Effector memory CD4-positive, alpha-beta T cell (primary cell): ENCODE measurements at places on chromosomes 4 and X.

GRCh38 chrX:143934542-143934941 is 50.7 kb downstream of the UBE2NL start:
- DNase-seq, result no peak

DNA sequence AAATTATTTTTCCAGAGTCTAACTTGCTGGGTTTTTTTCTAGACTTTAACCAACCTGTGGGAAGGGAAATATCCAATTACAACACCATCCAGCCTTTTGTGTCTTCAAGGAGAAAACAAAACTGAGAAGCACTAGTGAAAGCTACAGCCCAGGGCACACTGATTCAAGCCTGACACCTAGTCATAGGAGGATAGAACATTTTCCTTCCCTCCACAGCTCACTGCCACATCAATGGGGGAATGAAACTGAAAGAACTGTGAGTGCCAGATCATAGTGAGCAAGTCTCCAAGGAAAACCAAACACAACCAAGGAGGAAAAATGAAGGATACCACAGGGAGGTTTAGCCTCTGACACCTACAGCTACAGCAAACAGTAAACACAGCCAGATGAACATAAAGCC is 43.3 kb upstream of the MAGEA8 start:
- DNase-seq, result no peak

DNA sequence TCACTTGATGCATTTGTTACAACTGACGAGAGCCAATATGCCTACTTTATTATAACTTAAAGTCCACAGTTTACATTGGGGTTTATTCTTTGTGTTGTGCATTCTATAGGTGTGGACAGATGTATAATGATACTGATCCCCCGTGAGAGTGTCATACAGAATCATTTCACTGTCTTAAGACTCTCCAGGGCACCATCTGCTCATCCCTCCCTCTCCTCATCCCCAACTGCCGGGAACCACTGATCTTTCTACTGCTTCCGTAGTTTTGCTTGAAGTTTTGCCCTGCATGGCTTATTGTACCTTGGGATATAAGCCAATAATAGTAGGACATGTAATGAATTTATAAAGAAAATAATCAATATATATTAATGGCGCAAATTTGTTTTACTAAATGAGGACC is 137.8 kb upstream of the MSX1 start:
- no peak for DNase-seq

DNA sequence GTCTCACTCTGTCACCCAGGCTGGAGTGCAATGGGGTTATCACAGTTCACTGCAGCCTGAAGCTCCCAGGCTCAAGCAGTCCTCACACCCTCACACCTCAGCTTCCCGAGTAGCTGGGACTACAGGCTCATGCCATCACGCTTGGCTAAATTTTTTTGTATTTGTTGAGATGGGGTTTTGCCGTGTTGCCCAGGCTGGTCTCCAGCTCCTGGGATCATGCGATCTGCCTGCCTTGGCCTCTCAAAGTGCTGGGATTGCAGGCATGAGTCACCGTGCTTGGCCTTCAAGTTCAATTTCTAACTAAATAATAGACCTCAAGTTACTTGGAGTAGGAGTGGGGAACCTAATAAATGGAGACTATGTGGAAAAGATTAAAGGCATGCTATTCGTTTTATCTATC is 48.9 kb downstream of the MND1 start:
- no peak for DNase-seq

DNA sequence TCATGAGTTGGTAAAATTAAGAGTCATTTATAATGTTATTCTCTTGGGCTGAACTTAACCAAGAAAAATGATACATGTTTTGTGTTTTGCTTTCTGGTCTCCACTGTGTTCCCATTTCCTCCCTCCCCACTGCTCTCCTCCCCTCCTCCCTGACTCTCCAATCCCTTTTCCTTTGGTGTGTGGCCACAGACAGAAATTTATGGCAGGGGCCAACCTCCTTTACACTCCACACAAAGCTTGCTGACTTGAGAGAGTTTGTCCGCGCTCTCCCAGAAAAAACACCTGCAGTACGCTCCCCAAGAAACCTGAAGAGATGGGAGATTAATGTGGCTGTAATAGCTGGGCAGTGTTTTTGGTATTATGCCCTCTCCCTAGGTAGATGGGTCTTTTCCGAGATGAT is 88.9 kb downstream of the ALPK1 start:
- no peak for DNase-seq

DNA sequence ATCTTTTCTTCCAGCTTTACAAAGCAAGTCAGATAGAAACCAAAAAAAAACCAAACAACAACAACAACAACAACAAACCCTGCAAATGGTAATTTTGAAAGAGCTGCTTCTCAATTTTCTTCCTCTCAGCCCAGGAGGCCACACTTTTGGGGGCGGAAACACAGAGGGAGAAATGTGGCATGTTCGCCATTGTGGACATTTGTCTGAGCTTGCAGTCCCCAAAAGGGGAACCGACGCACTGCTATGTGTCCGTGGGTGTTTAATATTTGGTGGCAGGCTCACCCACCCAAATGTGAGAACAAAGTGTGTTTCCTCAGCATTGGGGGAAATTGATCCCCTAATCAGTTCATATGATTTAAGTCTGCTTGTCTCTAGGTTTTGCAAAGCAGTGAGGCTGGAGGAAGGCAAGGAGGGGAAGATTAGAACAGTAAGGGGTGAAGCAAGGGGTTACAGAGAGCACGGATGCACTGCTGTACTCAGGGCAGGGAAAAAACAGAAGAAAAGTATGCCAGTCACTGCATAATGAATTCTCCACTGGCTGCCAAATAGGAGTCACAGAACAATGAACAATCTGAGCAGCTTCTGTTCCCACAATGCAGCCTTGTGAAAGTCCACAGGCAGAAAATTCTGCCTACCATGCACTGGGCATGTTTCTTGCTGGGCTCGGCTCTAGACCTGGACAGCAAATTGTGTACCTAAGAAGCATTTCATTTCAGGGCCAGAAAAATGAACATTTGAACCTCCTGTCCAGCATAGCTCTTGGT is 74.7 kb upstream of the GPM6B start:
- no peak for DNase-seq

- DNase-seq, result no peak
These were observed 14.5 kb downstream of the CDS1 start for GRCh38 chr4:84597450-84597849.

DNA sequence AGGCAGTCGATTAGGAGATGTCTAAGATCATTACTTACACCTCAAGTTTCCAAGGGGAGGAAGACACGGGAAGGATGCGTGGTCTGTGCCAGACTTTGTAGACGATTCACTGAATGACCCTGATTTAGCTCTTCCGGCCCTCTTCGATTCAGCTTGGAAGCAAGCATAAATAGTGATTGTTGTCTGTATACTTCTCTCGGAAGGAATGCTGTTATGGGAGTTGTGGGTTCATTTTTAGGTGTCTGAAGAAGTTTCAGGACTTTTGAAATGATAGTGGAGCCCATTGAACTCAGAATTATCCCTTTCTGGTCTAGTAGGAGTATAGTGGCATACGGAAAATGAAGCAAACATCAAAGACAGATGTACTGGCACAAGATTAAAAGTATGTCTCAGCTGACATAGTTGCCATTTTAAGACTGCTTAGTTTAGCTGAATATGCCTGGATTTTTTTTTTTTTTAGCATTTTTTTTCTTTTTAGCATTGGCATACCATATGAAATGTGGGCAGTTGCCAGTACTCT is 1.0 kb upstream of the ANKRD17 start:
- no peak for DNase-seq

DNA sequence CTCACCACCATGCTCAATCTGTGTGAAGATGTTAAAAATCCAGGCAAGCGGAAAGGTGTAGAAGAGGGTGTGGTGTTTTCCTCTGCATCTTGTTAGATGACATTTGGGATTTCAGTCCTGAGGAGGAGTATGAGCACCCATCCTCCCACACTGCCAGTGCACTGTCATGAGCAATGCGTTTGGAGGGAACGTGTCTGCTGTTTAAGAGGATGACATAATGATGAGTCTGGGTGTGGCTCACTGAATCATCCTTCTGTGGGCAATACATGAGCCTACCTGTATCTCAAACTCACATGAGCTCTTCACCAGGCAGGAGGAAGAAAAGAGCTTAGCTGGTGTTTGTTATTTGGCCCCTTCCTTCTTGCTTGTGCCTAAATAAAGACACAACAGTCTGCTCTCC is 67.9 kb upstream of the ARX start:
- DNase-seq, result no peak

- DNase-seq, result no peak
These were observed 645 bp downstream of the APLN start for GRCh38 chrX:129653971-129654651.

- no peak for DNase-seq
These were observed 2024.1 kb upstream of the TENM3 start for GRCh38 chr4:180219080-180219479.

- DNase-seq, result no peak
These were observed 840 bp downstream of the ZNF711 start for GRCh38 chrX:85244450-85245211.

DNA sequence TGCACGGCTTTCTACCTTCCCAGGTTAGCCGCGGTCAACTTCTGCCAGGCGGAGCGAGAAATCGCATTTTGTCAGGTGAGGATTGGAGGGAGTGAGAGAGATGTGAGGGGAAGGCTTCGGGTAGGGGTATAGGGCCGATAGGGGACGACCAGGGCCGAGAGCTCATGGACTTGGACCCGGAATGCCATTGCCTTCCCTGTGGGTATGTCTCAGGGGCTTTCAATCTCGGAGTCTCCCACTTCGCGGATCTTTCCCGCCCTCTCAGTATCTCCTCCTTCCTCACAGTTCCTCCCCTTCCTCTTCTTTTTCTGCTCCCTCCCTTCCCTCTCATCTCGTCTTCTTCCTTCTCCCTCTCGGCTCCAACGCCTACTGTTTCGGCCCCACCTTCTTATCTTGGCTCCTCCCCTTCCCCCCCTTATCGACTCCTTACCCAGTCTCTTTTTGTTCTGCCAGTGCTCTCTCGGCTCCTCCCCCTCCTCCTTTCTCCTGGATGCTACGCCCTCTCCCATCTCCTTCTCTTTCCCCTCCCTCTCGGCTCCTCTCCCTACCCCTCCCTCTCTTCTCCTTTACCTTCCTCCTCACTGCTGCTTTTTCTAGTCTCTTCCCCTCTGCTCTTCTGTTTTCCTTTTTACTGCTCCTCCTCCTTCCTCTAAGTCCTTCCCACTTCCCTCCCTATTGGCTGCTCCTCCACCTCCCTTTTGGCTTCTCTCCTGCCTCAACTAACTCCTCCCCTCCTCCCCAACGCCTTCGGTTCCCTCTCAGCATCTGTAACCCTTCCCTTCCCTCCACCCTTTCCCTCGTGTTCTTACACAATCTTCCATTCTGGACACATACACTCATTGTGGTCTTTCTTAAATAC is 29.4 kb upstream of the RBMX start:
- peak; percentile 58 for DNase-seq

- DNase-seq, result no peak
These were observed 22.8 kb upstream of the GPR78 start for GRCh38 chr4:8557151-8558076.

- no peak for DNase-seq
These were observed 379.4 kb downstream of the GRXCR1 start for GRCh38 chr4:43271946-43272345.

- no peak for DNase-seq
These were observed 450.0 kb upstream of the RASGEF1B start for GRCh38 chr4:81921751-81922159.

- DNase-seq, result no peak
These were observed 178.7 kb downstream of the DCTD start for GRCh38 chr4:182738283-182739047.

DNA sequence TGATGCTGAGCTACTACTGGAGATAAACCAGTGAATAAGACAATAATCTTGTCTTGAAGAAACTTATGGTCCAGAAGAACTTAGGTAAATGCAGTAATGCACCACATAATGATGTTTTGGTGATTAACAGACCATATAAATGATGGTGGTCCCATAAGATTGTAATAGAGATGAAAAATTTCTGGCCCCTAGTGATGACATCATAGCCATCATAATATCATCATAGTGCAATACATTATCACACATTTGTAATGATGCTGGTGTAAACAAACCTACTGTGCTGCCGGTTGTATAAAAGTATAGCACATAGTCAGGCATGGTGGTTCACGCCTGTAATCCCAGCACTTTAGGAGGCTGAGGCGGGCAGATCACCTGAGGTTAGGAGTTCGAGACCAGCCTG is 846.8 kb downstream of the FSTL5 start:
- DNase-seq, result no peak

DNA sequence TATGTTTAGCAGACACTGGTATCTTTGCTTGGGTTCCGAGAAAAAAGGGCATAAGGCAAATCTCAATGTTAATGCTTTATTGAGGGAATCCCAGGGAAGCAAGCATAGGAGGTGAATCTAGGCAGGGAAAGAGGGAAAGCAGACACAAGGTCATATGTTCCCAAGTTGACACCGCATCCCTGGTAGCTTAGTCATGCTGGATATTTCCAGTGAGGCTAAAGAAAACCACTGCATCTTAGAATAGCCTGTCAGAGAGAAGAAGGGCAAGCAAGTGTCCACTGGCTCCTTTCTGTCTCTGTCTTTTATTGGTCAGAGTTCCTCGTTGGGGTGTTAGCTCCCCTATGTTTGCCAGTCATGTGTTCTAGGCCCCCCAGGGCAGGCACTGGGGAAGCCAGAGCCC is 104.7 kb downstream of the NKX6-1 start:
- no peak for DNase-seq

DNA sequence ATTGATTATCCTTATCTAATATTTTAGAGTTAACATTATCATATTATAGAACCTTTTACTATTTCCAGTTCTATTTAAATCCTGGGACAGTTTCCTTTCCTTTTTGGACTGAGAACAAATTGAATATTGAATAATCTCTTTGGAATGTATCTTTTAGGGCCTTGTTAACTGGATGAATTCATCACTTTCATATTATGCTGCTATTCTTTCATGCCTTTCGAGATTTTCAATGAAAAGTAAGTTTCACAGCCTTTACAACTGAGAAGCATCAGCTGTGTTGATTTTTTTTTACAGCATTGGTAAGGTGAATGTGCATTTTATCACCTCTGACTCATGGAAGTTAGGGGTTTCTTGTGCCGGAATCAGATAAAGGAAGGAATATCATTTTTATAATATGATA is 39.6 kb downstream of the PDLIM5 start:
- DNase-seq, result no peak

DNA sequence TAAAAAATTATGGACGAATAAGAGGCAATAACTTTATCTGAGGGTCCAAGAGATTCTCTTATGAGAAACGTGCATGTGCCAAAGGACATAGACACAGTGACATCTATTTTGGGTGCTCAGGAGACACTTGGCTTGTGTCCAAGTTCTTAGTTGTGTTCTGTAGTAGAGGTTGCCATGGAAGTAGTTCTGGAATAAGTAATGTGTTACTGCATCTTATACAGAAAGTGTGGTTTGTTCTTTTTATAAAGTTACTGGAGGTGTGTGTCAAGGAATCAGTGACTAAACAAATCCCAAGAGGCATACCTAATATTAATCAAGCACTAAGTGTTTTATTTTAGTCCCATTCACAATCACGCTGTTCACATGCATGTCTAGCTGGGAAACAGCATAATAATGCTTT is 305.7 kb downstream of the ARHGAP24 start:
- no peak for DNase-seq

DNA sequence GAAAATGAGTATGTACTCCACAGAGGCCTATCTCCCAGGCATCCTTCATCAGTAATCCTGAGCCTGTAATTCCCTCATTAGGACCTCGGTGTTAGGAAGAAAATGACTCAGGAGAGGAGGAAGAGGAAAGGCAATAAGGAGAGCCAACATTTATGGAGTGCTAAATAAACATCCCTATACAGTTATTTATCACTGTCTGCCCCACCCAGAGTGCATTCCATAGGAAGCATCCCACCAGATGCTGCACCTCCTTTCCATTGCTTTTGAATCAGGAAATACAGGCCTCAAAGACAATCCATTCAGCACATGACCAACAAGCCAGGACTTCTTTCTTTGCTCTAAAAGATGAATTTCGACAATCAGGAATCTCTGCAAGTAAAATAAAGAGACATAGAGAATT is 47.6 kb downstream of the USP38 start:
- no peak for DNase-seq
